ENCODE measurements at places on chromosomes 4 and X. TPM values are rescaled to one million over a fixed set of nuclear protein-coding genes. Genes with fewer than 3 reads are reported as not detected.

IL13RA2 gene
- 0.70 TPM for polyA plus RNA-seq

SMC1A gene
- 13.7 TPM for polyA plus RNA-seq

PNMA5 gene
- polyA plus RNA-seq = not detected

TBC1D25 gene
- polyA plus RNA-seq = 9.2 TPM

PRDM5 gene
- polyA plus RNA-seq = 2.3 TPM

LUZP4 gene
- polyA plus RNA-seq = not detected

TET2 gene
- polyA plus RNA-seq = 6.6 TPM

CCKAR gene
- polyA plus RNA-seq = not detected

DMD gene
- 11.2 TPM for polyA plus RNA-seq

NMU gene
- polyA plus RNA-seq = 5.2 TPM

LRP2BP gene
- polyA plus RNA-seq = 0.22 TPM

CCDC110 gene
- 0.14 TPM for polyA plus RNA-seq

VGLL1 gene
- 6.4 TPM for polyA plus RNA-seq

MGARP gene
- polyA plus RNA-seq = 0.58 TPM

Data from keratinocyte (primary cell).